Aorta (tissue), 5 donors: ENCODE measurements at places on chromosomes 2 and 18.

GRCh38 chr2:20430461-20431300 lies 16.2 kb upstream of the RHOB start:
- H3K27me3 ChIP-seq = no peaks in the 10 kb centered on the region
- H3K36me3 ChIP-seq = no peaks in the 10 kb centered on the region
- no peak for DNase-seq
- H3K4me1 ChIP-seq = no peaks in the 10 kb centered on the region
- no peak overlapping the region for H3K27ac ChIP-seq

GRCh38 chr18:45386041-45386655 lies 229.1 kb upstream of the SLC14A2 start:
- H3K27ac ChIP-seq = no peak overlapping the region
- no peaks in the 10 kb centered on the region for H3K36me3 ChIP-seq
- DNase-seq = no peak

DNA sequence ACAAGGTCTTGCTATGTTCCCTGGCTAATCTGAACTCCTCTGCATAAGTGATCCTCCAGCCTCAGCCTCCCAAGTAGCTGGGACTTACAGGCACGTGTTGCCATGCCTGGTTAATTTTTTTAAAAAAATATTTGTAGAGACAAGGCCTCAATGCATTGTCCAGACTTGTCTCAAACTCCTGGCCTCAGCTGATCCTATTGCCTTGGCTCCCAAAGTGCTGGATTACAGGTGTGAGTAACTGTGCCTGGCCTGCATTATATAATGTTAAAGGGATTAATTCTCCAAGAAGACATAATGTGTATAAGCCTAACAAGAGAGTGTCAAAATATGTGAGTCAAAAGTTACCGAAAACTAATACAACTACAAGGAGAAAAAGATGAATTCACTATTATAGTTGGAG lies 32.2 kb downstream of the BUB1 start:
- no peak overlapping the region for H3K4me3 ChIP-seq
- H3K27ac ChIP-seq = no peak overlapping the region
- no peak for DNase-seq
- no peaks in the 10 kb centered on the region for H3K36me3 ChIP-seq

- no peak for DNase-seq
- H3K4me3 ChIP-seq = no peak overlapping the region
- no peaks in the 10 kb centered on the region for H3K36me3 ChIP-seq
- no peak overlapping the region for H3K27ac ChIP-seq
- H3K4me1 ChIP-seq = no peaks in the 10 kb centered on the region
Observed at GRCh38 chr2:190023860-190024259, 38.7 kb downstream of the MSTN start.

- H3K4me3 ChIP-seq = peak overlapping the region; percentile 5
- no peak overlapping the region for H3K27ac ChIP-seq
- no peaks in the 10 kb centered on the region for H3K36me3 ChIP-seq
Observed at GRCh38 chr2:120251880-120252224, 800 bp upstream of the RALB start.
